Hematopoietic multipotent progenitor cell (in vitro differentiated cells): ENCODE measurements at places on chromosomes 5 and 9.

DNA sequence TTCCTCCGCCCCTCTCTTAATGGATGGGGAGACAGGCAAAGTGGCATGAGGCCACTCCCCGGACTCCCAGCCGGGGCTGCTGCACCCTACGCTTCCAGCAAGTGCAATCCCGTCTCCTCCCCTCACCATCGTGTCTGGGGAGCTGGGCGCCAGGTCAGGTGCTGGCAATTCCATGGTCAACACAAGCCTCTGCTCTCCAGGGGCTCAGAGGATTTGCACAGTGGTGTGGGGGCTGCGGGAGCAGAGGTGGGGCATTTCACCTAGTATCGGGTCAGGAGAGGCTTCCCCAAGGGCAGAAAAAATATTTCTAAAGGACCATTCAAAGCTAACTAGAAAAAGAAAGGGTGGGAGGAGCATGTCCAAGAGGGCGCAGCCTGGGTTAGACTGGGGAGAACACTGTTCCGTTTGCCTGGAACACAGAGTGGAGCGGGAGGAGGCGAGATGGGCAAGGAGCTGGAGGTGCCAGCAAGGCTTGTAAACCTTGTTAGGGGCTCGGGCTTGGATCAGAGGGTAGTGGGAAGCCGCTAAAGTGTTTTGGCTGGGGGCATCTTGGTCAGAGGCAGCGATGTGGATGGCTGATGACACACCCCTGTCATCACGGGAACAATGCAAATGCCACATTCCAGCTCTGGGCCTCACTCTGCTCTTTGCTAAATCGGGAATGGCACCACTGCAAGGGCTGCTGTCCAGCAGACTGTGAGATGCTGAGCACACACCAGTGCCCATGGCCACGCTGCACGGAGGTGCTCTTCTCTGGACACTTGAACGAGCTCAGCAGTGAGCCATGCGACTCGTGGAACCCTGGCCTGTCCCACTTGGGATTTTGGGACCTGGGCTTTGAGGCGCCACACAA lies 191.7 kb downstream of the CDK5RAP2 start:
- DNase-seq: no peak

DNA sequence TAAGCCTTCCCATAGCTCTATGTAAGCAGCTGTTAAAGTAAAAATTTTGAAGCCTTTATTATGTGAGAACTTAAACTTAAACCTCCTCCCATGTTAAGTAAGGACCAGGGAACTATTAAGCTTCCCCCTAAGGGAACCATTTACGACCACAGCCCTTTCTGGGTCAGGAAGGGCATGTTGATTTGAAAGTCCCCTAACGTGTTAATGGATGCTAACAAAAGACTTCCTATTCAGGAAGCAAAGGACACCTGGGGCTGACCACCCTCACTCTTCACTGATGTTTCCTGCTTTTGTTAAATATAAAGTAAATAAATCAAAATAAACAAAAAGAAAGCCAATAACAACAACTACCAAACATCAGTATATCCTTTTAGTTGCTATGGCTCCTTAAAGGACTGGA lies 170.6 kb upstream of the RFX3 start:
- DNase-seq: no peak

DNA sequence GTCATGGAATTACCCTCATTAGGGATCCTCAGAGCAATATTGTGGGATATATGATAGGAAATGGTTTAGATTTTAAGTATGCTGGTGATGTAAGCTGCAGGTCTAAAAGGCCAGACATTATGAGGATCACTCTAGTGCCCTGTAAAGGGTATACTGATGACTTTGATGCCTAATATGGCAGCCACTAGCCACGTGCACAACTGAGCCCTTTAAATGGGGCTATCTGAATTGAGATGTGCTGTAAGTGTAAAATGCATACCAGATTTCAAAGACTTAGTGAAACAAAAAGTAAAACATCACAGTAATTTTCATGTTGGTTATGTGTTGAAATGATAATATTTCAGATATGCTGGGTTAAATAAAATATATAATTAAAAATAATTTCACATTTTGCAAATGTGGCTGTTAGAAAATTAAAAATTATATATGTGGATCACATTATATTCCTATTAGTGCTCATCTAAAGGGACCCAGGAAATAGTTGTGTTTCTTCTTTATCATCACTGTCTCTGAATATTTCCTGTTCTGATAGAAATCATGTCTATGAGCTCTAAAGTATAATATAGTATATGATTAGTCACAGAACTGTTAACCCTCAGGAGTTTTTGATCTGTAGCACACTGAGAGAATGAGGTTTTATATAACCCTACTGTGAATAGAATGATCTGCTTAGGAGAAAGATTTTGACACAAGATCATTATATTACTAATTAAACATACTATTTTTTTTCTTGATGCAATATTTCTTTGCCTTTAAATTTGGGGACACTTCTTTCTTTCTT lies 50.1 kb downstream of the OSTF1 start:
- no peak for DNase-seq

DNA sequence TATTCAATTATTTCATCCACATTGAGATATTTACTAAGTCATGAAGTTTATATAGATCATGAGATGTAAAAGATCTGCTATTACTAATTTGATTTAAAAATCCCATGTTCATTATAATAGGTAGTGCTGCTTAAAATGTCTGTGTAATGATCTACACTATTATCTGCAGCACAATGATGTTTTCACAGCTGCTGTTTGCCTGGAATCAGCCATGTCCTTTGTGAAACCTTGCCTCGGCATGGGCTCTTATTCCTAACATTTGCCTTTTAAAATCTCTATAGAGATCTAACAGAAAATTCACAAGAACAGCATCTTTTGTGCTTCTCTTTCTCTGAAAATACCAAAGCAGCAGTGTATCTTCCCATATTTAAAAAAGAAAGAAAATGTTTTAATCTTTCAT lies 444.6 kb downstream of the PTPRD start:
- DNase-seq: no peak
